ENCODE measurements at places on chromosomes 2 and 18. TPM values are rescaled to one million over a fixed set of nuclear protein-coding genes. Genes with fewer than 3 reads are reported as not detected.

GRCh38 chr2:85799215-85799956 is 45.6 kb downstream of the ATOH8 start:
- H3K27me3 ChIP-seq: no peaks in the 10 kb centered on the region
- H3K4me1 ChIP-seq: peaks cover 15% of the 10 kb centered on the region
- peaks cover 3% of the 10 kb centered on the region for H3K36me3 ChIP-seq
- H3K4me3 ChIP-seq: no peak overlapping the region
- peak; percentile 9 for DNase-seq

- no peak overlapping the region for H3K4me3 ChIP-seq
- no peak for DNase-seq
- H3K4me1 ChIP-seq: no peaks in the 10 kb centered on the region
- peaks cover 5% of the 10 kb centered on the region for H3K36me3 ChIP-seq
- no peak overlapping the region for H3K27ac ChIP-seq
Observed at GRCh38 chr2:164721430-164721829, 100.1 kb upstream of the GRB14 start.

The ADAM23 gene
- total RNA-seq: 1.7 TPM

DNA sequence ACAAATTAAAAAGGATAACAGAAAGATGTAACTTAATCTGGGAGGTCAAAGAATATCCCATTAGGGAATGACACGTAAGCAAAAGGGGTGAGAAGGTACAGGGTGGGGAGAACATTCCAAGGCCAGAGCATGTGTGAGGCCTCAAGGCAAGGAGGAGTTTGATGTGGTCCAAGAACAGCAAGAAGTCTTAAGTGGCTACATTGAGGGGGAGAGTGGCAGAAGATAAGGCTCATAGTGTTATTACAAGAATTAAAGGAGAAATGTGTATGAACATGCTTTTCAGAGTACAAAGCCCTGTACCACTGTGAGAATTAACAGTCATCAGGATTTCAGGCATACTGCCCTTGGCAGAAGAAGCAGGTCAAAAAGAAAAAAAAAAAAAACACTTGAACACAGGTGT is 174.4 kb upstream of the ERBB4 start:
- H3K4me3 ChIP-seq: no peak overlapping the region
- no peak overlapping the region for H3K27ac ChIP-seq
- no peaks in the 10 kb centered on the region for H3K36me3 ChIP-seq
- H3K4me1 ChIP-seq: no peaks in the 10 kb centered on the region
- H3K27me3 ChIP-seq: no peaks in the 10 kb centered on the region

DNA sequence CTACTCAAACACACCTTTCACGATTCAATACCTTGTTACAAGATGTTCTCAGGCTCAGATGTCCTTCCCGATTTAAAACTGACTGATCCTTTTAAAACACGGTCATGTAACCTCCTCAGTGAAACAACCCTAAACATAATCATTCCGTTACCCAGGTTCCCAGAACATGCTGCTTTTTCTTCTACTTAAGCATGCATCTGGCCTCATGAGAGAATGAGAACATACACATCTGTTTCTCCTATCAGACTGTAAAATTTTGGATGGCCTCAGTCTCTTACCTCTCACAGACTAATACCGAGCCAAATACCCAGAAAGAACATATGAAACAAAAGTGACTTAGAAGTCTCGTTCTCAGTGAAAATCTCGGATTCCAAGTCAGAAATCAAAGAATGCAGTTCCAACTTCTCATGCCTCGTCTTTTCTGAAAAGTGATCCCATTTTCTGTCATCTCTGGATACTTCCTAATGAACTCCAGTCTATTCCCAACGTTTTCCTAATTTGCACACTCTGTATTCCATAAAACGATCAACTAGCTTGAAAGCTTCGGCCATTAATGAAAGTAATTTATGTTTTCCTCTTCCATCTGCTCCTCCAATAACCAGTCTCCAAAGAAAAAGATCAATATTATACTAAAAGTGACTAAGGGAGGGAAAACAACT is 919 bp downstream of the SF3B1 start:
- peaks cover 3% of the 10 kb centered on the region for H3K36me3 ChIP-seq
- H3K27me3 ChIP-seq: no peaks in the 10 kb centered on the region
- peak overlapping the region; percentile 93 for H3K27ac ChIP-seq
- peak overlapping the region; percentile 86 for H3K4me3 ChIP-seq
- DNase-seq: peak; percentile 48

The GKN2 gene
- total RNA-seq: 103 TPM

GRCh38 chr18:54812885-54813284 is 15.4 kb upstream of the RAB27B start:
- H3K27me3 ChIP-seq: no peaks in the 10 kb centered on the region
- no peak for DNase-seq
- H3K27ac ChIP-seq: no peak overlapping the region
- H3K4me3 ChIP-seq: no peak overlapping the region
- H3K4me1 ChIP-seq: no peaks in the 10 kb centered on the region
- H3K36me3 ChIP-seq: no peaks in the 10 kb centered on the region

GRCh38 chr2:205808486-205809121 is 126.3 kb downstream of the NRP2 start:
- no peaks in the 10 kb centered on the region for H3K27me3 ChIP-seq
- no peaks in the 10 kb centered on the region for H3K36me3 ChIP-seq
- H3K4me1 ChIP-seq: no peaks in the 10 kb centered on the region
- peak; percentile 45 for DNase-seq

The CLEC4F gene
- 0.58 TPM for total RNA-seq

The MYCN gene
- total RNA-seq: 5.2 TPM

DNA sequence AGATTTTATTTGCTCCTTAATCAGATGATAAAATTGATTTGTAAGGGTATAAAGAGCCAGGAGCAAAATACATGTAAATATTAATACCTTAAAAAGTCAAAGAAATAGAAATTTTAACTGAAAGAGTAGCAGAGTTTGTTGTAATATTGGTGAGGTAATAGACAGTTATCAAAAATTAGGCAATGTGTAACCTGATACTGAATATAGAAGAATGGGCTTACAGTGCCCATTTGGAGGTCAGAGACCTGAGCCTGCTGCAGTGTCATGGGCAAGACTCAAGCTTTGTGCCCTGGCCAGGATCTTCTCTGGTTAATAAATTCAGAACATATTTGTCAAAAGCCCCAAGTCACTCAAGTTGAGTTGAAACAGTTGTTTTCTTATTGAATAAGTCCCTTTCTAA is 29.7 kb upstream of the TMEM247 start:
- H3K4me1 ChIP-seq: peaks cover 5% of the 10 kb centered on the region
- DNase-seq: no peak
- no peaks in the 10 kb centered on the region for H3K27me3 ChIP-seq
- no peak overlapping the region for H3K4me3 ChIP-seq
- H3K36me3 ChIP-seq: no peaks in the 10 kb centered on the region

- H3K4me3 ChIP-seq: no peak overlapping the region
- no peaks in the 10 kb centered on the region for H3K27me3 ChIP-seq
- no peak for DNase-seq
- H3K4me1 ChIP-seq: peaks cover 14% of the 10 kb centered on the region
- H3K27ac ChIP-seq: no peak overlapping the region
Observed at GRCh38 chr18:61992923-61993322, 100.1 kb upstream of the RNF152 start.

The SCN9A gene
- 46.4 TPM for total RNA-seq

DNA sequence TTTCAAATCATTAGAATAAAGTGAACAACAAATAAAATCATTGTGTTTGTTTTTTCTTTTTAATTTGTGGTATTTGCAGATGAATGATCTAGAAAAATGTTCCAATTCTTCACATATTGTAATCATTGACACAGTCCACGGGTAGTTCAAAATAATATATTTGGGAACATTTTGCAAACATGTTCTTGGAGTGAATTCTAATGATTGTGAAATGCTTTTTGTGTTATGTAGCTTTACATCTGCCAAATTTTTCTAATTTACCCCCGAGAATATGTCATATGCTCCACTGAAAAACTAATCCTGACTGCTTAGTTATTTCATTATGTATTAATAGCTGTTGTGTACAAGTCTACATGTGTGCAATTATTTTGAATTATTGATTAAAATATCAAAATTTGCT is 1468.4 kb upstream of the NXPH2 start:
- no peak for DNase-seq
- no peak overlapping the region for H3K27ac ChIP-seq
- H3K36me3 ChIP-seq: no peaks in the 10 kb centered on the region
- H3K4me1 ChIP-seq: peaks cover 4% of the 10 kb centered on the region
- no peak overlapping the region for H3K4me3 ChIP-seq

The BIRC6 gene
- total RNA-seq: 229 TPM

The SLC9A4 gene
- total RNA-seq: 0.06 TPM

DNA sequence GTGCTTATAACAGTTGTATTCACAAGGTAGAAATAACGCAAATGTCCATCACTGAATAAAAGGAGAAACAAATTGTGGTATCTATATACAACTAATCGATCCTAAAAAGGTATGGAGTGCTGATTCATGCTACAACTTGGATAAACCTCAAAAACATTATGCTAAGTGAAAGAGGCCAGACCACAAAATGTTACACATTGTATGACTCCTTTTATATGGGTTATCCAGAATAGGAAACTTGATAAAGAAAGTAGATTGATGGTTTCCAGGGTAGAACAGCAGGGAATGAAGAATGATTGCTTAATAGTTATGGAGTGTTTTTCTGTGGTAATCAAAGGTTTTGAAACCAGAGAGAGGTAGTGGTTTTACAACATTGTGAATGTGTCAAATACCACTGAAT is 432.2 kb upstream of the TRIB2 start:
- H3K36me3 ChIP-seq: no peaks in the 10 kb centered on the region
- no peaks in the 10 kb centered on the region for H3K4me1 ChIP-seq
- DNase-seq: no peak
- no peak overlapping the region for H3K4me3 ChIP-seq
- no peaks in the 10 kb centered on the region for H3K27me3 ChIP-seq

The ZFP36L2 gene
- total RNA-seq: 63.1 TPM

GRCh38 chr2:127932199-127932876 is 46.6 kb upstream of the AMMECR1L start:
- H3K27ac ChIP-seq: no peak overlapping the region
- H3K4me3 ChIP-seq: no peak overlapping the region
- H3K36me3 ChIP-seq: no peaks in the 10 kb centered on the region

DNA sequence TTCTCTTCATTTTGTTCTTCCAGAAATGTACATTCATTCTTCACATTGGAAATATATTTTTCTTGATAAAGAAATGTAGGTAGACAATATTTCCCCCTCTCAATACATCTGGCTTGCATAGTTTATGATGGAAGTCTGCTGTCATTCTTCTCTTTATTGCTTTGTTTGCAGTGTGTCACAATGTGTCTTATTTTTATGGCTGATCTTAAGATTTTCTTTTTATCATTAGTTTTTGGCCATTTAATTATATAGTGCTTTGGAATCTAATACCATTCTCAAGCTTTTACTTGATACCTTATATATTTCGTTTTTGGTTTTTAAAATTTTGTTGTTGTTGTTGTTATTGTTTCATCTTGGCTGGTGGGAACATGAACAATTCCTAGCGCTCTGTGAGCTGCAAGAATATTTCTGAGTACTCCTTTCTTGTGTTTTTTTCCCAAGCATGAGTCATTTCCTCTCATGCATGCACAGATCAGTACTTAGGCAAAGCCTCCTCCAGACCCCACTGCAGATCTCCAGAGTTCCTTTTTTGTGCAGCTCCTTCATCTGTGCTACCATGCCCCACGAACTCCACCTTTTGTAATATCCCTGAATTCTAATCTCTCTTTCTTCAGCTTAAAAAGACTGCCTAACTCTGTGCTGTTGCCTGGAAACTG is 13.7 kb upstream of the MMADHC start:
- H3K27me3 ChIP-seq: no peaks in the 10 kb centered on the region
- H3K4me1 ChIP-seq: peaks cover 12% of the 10 kb centered on the region
- H3K4me3 ChIP-seq: no peak overlapping the region

GRCh38 chr2:4668381-4668780 is 965.0 kb downstream of the DCDC2C start:
- H3K36me3 ChIP-seq: no peaks in the 10 kb centered on the region
- H3K27ac ChIP-seq: no peak overlapping the region
- no peak overlapping the region for H3K4me3 ChIP-seq
- H3K27me3 ChIP-seq: no peaks in the 10 kb centered on the region
- DNase-seq: peak; percentile 47

DNA sequence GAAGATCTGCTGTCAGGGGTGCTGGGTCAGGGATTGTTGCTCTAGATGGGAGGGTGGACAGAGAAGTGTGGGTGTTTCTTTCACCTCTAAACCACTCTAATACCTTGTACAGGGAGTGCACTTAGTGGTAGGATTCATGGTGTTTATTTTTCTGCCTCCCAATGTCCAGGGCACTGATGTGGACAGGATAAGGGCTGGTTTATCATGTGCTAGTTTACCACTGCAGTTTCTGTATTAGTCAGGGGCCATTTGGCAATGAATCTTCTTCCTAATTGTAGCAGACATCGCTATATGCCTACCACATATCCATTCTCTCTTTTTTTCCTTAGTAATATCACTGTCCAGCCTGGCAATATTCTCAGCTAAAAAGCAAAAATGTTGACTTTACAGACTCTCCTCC is 50.3 kb upstream of the LRRTM1 start:
- H3K4me3 ChIP-seq: no peak overlapping the region
- no peaks in the 10 kb centered on the region for H3K4me1 ChIP-seq
- DNase-seq: no peak
- no peaks in the 10 kb centered on the region for H3K27me3 ChIP-seq
- H3K27ac ChIP-seq: no peak overlapping the region

- no peak overlapping the region for H3K4me3 ChIP-seq
- H3K4me1 ChIP-seq: no peaks in the 10 kb centered on the region
- H3K36me3 ChIP-seq: peaks cover 5% of the 10 kb centered on the region
- H3K27me3 ChIP-seq: no peaks in the 10 kb centered on the region
- no peak overlapping the region for H3K27ac ChIP-seq
Observed at GRCh38 chr2:23751747-23752265, 175.1 kb downstream of the ATAD2B start.

DNA sequence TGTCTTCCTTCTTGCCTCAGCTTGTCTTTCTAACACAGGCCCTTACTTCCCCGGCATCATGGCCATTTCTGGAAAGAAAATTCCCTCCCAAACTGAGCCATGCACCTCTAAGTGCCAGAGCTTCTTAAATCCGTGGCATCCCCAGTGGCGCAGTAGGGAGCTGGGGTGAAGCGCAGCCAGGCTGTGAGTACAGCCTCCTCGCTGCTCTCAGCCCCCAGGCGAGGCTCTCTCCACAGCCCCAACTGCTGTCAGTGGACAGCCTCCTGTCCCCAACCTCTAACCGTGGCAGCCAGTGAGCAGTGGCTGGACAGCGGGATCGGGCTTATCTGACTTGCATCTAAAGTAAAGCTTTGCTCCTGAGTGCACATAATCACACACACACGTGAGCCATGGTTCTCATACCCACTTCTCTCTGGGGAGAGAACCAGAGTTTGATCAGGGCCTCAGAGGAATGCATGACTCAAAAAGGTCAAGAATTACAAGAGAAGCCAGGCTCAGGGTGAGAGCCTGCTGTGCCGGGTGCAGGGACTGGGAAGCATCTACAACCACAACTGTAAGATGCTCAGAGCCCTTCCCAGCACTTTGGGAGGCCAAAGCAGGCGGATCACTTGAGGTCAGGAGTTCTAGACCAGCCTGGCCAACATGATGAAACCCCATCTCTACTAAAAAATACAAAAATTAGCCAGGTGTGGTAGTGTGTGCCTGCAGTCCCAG is 50.7 kb downstream of the SFXN5 start:
- H3K36me3 ChIP-seq: no peaks in the 10 kb centered on the region
- no peaks in the 10 kb centered on the region for H3K4me1 ChIP-seq
- H3K4me3 ChIP-seq: no peak overlapping the region
- no peak overlapping the region for H3K27ac ChIP-seq
